ENCODE measurements at places on chromosomes 12 and 14.

GRCh38 chr14:103488960-103489359, 33.7 kb downstream of the CKB start:
- no peak for DNase-seq

DNA sequence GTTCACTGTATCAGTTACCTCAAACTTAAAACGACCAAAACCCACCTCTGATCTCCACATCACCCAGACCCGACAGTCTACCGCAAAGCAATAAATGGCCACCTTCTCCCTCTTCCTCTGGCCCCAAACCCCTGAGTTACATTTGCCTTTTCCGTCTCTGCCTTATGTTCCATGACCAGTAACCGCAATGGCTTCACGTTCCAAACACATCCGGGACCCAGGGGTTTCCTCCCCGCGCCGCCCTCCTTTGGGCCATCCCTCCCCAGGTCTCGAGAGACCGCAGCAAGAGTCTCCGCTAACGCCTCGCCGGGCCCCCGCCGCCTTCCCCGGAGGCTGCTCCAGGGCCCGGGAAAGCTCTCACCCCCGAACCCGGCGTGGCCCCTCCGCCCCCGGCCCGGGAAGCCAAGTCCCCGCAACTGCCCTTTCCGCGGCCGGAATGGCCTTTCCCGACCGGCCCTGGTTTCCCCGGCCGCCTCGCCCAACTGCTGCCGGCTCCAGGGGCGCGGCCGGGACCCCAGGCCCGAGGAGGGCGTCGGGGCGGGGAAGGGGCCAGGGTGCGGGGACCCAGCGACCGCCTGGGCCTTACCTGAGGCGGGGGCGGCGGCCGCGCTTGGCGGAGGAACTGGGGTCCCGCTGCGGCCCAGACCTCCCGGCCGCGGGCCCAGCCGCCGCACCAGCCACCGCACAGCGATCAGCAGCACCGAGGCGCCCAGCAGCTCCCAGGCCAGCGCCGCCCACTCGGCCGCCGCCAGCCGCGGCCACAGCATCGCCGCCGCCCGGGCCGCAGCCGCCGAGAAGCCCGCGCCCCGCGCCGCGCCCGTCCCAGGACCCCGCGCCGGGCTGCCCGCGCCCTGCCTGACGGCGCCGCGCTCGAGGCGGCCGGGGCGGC, at the start of gene ANKLE2:
Gene ANKLE2, minus strand, starts transcription at position 801 of the 889 bp plus-strand sequence. Its CDS starts 34 bp downstream, at position 767.
- peak; percentile 2 for DNase-seq

- DNase-seq = no peak
Measured at GRCh38 chr12:108313241-108313605, 25.9 kb downstream of the CMKLR1 start.

- no peak for DNase-seq
Measured at GRCh38 chr14:92981726-92982125, 58.8 kb downstream of the CHGA start.

GRCh38 chr14:50060871-50061663, 55.3 kb downstream of the VCPKMT start:
- DNase-seq = no peak

- no peak for DNase-seq
Measured at GRCh38 chr14:68153275-68153674, 333.7 kb downstream of the RAD51B start.

DNA sequence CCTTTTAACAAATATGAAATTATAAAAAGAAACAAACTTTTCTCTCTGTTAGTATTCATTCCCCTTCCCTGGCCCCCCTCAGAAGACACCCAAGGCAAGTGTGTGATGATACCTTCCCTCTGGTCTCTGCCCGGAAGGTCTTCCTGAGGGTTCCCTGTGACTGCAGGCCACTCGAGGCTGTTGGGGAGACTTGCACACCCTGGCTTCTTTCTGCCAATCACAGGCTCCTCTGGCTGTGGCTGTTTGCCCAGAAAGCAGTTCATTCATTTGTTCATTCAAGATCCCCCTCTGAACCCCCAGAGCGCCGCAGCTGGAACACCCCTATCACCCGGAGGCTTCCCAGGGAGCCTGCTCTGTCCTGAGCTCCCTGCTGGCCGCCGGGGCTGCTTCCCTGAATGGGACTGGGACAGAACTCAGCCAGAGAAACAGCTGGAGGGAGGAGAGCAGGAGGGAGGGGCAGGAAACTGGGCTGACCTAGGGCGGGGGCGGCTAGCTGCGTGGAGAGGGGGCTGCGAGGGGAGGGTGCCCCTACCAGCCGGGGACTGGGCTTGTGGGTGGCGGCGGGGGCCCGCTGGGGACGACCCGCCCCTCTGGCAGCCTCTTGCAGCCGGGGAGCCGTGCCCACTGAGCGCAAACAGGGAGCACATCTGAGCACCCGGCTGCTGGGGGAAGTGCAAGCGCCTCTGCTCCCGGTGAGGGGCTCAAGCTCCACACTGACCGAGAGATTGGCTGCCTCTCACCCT, at the start of gene CMKLR1:
Gene CMKLR1, minus strand, starts transcription at position 397 of the 743 bp plus-strand sequence. CDS start 45,720 bp downstream, outside the sequence.
- DNase-seq = no peak

GRCh38 chr12:49863946-49864797, 21.3 kb upstream of the BCDIN3D start:
- DNase-seq = no peak

GRCh38 chr12:21962236-21962635, 21.0 kb upstream of the ABCC9 start:
- no peak for DNase-seq

- DNase-seq = no peak
Measured at GRCh38 chr14:68849416-68849815, 56.5 kb upstream of the ZFP36L1 start.

DNA sequence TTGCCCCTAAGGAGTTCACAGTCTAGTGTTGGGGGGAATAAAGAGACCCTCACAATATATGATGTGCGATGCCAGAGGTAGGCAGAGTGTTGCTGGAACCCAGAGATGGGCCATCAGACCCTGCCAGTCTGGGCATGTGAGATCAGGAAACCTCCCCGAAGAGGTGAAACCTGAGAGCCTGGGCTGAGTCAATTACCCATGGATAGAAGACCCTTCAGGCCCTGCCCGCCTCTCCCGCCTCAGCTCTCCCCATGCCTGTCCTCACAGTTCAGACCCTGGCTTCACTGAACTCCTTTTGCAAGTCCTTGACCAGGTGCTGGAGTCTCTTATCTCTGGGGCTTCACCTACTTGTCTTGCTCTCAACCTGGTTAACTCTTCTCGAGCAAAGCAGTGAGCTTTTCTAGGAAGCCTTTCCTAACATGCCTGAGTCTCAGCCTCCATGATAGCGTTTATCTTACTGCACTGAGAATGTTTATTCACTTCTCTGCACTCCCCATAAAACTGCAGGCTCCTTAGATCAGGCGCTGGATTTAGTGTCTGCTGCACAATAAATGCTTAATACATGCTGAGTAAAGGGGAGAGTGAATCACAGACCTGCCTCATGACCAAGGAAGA, 19.6 kb downstream of the ALDH1L2 start:
- DNase-seq = no peak

- peak; percentile 88 for DNase-seq
Measured at GRCh38 chr12:120067084-120067869, 49.3 kb downstream of the RAB35 start.

Measured in NCI-H2029 treated with DMSO at 0.1 percent for 48 hours (cell line).